ENCODE measurements at places on chromosomes 5 and 9.

DNA sequence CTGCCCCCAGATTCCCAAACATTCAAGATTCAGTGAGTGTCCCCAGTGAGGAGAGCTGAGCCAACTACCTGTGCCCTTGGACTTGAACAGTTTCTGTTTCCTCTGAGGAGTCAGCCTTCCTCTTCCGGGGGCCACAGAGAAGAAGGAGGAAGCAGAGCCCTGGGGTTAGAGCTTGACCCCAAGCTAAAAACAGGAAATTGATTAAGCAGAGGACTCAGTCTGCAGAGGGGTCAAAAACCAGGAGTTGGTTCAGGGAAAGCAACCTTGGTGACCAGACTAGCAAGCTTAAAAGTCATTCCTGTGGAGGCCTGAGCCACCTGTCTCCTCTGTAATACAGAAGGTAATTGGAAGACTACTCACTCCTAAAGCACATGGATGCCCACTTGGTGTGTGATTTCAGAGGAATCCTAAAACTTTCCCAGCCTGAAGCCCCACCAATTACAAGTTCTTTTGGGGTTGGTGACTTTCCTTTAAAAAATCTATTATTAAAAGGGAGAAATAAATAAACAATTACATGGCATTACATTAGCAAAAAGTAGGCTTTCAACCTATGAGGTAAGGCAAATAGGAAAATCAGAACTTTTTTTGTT lies 64.2 kb upstream of the SELENOP start:
- no peak for DNase-seq

- no peak for DNase-seq
Observed at GRCh38 chr5:73974871-73975360, 348.9 kb downstream of the ARHGEF28 start.

DNA sequence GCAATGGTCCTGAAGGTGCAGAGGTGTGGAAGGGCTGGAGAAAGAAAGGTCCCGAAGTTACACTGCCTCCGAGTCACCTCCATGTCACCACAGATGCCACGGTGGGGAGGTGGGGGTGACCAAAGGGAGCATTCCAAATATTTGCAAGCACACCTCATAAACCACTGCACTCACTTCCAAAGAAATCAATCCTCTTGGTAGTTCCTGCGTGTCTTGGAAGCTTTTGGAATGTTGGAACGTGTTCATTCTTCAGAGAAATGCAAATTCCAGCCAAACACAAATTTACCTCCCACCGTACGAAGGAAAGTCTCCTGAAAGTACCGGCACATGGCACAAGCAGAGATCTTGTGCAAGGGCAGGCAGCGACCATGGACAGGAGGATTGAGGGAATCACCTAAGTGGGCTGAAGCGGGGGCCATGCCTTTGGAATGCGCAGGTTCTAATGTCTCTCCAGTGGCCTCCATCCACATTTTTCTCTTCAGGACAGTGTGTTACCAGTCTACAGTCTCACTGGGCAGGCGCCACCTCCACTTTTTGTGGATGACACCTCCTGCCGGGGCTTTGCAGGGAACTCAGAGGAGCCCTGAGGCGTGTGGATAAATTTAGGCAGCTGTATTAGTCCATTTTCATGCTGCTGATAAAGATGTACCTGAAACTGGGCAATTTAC lies 54.0 kb downstream of the NSUN2 start:
- DNase-seq: no peak

DNA sequence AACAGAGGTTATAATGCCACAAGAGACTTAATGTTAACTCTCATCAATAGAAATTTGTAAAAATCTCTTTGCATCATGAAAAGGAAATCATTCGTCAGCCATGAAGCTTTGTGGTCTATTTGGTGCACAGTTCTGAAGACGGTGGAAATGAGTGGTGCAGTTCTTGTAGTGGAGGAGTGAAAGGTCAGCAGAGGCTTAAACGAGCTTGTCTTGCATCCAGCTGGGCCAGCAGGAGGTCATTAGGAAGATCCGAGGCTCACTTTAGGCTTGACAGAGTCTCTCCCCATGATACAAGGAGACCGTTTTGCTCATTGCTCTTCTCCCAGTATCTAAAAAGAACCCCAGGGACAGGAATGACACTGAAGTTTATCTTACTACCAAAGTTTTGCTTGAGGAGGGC lies 440.8 kb downstream of the BNC2 start:
- no peak for DNase-seq

DNA sequence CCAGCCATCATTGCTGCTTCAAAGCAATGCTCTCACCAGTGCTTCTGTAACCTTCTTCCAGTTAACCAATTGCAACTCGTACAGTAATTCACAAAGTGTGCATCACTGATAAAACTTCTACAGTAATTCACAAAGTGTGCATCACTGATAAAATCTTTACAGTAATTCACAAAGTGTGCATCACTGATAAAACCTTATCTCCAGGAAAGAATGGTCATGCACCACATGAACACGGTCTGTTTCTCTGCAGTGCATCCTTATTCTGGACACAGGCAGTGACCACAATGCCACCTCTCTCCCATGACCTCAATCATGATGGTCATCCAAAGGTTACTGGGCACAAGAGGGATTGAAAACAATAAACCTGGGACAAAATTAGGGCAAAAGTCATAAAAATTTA lies 153.6 kb downstream of the TSSK1B start:
- no peak for DNase-seq

Measured in activated T-cell treated with anti-CD3 and anti-CD28 coated beads, Interleukin-2, amount 50 U/mL, for 4 hours (primary cell).